ENCODE measurements at places on chromosomes 7 and 10.

GRCh38 chr7:106277976-106278375, 6.8 kb downstream of the NAMPT start:
- DNase-seq = no peak

- DNase-seq = no peak
Observed at GRCh38 chr7:25308246-25308645, 80.0 kb upstream of the NPVF start.

DNA sequence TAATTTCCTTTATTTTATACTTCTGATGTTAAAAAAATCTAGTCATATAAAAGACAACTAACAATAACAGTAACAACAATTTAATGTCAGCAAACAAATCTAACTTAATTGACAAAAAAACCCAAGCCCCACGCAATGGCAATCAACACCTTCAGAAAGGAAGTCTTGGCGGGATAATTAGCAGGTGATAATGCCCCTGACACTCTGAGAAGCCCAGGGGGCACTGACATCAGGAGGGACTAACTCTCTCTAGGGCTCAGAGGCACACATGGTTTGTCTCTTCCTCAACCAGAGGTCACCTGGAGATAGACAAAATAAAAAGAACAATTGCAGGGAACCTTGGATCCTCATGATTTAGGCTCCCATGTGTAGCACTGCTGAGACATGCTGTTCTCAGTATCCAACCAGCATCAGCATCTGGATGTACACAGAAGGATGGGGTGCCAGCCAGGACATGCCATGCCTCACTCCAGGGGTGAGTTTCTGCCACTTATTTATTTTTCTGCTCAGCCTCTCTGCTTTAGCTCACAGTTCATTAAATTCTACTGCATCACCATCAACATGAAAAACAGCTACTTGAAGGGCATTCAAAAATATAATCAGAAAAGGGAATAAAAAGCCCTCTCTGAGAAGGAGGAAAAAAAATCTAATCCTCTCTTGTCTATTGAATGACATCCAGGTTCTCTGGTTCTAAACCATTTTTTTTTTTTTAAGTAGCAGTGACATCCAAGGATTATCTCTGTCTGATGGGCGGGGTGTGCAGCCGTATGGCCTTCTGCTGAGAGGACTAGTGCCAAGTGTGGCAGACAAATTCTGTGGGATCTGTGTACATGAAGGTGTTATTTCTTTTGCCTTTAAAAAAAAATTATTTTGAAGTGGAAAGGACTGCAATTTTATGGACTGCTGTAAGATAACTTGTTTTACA, 96.3 kb downstream of the ATXN7L1 start:
- no peak for DNase-seq

- DNase-seq = no peak
Observed at GRCh38 chr7:35991511-35992232, 161.4 kb upstream of the EEPD1 start.

DNA sequence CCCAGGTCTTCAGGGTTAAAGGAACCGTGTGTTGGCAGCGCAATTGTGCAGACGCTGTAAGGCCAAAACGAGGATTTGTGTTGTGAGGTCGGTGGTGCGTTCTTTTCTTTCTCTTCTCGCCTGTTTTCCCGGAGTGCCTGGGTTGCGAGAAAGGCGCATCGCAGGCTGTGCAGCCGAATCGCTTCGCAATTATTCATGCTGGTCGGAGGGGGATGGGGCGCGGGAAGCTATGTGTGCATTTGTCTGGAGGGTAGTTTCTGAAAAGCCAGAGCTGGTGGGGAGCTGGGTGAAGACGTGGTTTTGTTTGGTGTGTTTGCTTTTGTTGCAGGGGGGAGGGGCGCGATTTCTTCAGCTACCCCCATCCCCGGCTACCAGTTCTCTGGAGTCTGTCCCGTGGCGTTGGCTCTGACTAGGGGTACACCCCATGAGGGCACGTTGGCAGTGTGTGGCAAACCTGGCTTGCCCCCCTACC, 2.1 kb downstream of the MXI1 start:
- peak; percentile 25 for DNase-seq

GRCh38 chr10:16976803-16977202, 152.8 kb downstream of the CUBN start:
- no peak for DNase-seq

GRCh38 chr7:2037808-2038522, 194.8 kb downstream of the MAD1L1 start:
- DNase-seq = no peak

GRCh38 chr7:36871355-36871738, 147.1 kb upstream of the AOAH start:
- no peak for DNase-seq

- no peak for DNase-seq
Observed at GRCh38 chr10:96321822-96322221, 17.6 kb downstream of the DNTT start.

DNA sequence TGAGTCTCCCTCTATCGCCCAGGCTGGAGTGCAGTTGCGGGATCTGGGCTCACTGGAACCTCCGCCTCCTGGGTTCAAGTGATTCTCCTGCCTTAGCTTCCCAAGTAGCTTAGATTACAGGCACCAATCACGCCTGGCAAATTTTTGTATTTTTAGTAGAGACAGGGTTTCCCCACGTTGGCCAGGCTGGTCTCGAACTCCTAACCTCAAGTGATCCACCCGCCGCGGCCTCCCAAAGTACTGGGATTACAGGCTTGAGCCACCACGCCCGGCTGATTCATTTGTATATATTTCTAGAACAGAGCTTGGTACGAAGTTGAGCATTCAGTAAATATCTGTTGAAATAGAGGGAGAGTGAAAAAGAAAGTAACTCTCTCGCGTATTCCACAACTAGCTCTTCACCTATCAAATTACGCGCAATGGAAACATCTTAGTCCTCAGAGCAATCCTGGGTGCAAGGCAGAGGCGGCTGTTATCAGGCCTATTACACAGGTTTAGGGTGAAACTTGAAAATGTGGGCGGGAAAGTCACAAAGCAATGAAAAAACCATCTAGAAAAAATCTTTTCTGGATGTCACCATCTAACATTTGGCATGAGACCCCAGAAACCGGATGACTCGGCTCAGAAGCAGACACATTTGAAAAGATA, 707 bp upstream of the GHITM start:
- no peak for DNase-seq

DNA sequence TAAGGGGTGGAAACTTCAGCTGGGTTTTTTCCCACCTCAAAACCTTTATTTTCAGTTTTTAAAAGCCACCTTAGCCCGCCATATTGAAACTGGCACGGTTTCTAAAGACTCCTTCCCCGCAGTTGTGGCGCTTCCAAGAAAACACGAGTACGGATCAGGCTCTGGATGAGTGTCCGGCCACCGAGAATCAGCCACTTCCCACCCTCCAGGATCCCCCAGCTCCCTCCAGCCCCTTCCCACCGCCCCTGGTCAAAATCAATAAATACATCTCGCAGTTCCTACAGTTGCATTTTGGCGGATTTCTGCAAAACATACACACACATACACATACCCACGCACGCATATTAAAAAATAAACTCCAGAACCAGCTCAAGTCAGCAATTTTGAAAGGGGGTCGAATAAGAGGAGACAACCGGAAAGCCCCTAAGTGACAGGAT, 1.1 kb downstream of the SFMBT2 start:
- no peak for DNase-seq

DNA sequence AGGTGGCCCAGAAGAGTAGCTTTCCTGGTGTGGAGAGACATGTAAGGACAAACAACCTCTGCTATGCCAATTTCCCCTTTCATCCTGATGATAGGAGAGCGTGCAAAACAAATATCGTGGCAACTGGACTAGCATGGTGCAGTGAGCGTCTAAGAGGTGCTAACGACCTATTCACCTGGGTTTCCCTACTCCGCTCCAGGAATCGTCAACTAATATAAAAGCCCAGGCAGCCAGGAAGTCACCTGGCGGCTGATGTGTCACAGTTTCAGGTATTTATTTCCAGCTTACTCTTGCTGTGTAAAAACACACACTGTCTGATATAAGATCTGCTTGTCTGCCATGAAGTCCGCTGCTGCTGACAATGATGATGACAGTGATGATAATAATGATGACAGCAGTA, 56.5 kb upstream of the EFCAB10 start:
- no peak for DNase-seq

GRCh38 chr10:5361966-5362365, 2.8 kb upstream of the UCN3 start:
- no peak for DNase-seq

- no peak for DNase-seq
Observed at GRCh38 chr10:1766049-1766448, 28.7 kb upstream of the ADARB2 start.

Data from RCC 7860 (cell line).